ENCODE measurements at places on chromosomes 1 and 21.

DNA sequence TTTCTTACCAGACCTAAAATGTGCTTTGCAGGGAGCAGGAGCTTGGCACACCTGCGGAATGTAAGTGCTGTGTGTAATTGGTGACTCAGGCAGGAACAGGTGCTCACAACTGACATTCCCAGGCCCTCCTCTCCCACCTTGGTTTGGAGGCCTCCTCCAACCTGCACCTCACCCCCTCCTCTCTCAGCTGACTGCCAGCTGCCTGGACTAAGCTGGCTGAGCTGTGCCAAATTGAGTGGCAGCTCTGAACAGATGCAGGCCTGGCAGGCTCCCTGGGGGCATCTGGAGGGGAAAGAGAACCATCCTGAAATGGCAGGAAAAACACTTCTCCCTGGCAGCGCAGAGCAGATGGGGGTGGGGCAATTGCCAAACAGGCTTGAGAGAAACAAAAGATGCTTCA is 91.7 kb upstream of the PGBD5 start:
- peak; percentile 79 for DNase-seq

DNA sequence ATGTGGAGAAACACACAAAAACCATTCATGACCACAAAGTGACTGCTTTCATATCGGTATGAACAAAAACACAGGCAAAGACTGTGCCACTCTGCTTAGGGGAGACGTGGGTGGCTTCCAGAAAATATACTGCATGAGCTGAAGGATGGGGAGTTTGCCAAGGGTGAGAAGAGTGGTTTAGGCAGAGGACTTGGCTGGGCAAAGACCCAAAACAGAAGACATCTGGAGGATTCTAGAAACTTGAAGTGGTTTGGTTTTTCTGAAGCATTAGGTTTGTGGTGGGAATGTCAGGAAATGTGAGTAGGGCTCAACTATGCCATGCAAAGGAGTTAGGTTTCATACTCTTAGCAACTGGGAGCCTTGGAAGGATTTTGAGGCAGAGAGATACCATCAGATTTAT is 26.6 kb upstream of the DNM3 start:
- DNase-seq, result no peak

GRCh38 chr1:208071435-208072031 is 160.6 kb upstream of the CD34 start:
- no peak for DNase-seq

- DNase-seq, result no peak
These were observed 206.4 kb downstream of the RHOU start for GRCh38 chr1:228941666-228942065.

- peak; percentile 64 for DNase-seq
These were observed 3.1 kb downstream of the BACE2 start for GRCh38 chr21:41170859-41171609.

DNA sequence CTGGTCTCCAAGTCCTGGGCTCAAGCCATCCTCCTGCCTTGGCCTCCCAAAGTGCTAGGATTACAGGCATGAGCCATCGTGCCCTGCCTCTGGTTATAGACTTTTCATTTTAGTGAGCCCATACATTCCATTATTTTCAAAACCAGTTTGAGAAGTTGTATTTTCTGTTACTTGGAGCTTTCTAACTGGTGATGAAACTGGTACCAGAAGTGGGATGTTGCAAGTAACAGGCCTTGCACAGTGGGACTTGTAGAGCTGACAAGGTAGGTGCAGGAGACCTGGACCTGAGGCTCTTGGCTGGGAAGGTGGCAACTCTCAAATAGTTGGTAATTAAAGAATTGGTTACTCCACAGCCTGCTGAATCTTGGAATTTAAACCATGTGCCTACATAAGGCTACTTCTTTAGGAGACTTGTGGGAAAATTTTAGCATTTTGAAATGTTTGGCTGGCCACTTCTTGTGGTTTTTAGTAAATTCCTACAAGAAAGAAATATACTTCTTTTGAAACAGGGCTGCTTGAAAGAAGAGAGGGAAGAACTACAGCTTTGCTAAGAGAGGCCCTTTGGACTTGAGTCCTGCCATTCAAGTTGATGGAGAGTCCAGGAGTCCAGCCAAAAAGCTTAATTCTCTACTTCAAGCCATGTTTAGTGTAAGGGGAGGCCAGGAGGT is 9.8 kb upstream of the ALPL start:
- no peak for DNase-seq
